ENCODE measurements at places on chromosomes 11 and 22. TPM values are rescaled to one million over a fixed set of nuclear protein-coding genes. Genes with fewer than 3 reads are reported as not detected.

GRCh38 chr22:17845327-17845726, 71.1 kb upstream of the BID start:
- peak overlapping the region; percentile 3 for H3K4me3 ChIP-seq
- peak overlapping the region; percentile 93 for H3K27ac ChIP-seq
- no peak for DNase-seq
- peaks cover 11% of the 10 kb centered on the region for H3K36me3 ChIP-seq

DNA sequence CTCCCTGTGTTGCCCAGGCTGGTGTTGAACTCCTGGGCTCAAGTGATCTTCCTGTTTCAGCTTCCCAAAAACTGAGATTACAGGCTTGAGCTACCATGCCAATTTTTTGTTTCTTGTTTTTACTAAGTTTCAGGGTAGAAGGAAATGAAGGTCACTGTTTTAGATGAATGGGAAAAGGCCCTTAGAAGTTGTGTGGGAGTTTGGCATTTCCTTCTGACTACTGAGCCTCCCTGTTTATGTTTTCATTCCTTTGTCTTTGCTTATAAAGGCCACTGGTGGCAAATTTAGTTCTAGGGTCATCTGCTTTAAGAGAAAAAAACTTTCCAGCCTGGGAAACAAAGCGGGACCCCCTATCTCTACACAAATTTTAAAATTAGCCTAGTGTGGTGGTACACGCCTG, 22.1 kb downstream of the SRPRA start:
- H3K4me1 ChIP-seq: no peaks in the 10 kb centered on the region
- no peak overlapping the region for H3K4me3 ChIP-seq
- no peaks in the 10 kb centered on the region for H3K27me3 ChIP-seq
- H3K27ac ChIP-seq: no peak overlapping the region
- peaks cover under 1% of the 10 kb centered on the region for H3K36me3 ChIP-seq

- H3K36me3 ChIP-seq: no peaks in the 10 kb centered on the region
- no peak for DNase-seq
- peaks cover 29% of the 10 kb centered on the region for H3K4me1 ChIP-seq
- H3K27me3 ChIP-seq: no peaks in the 10 kb centered on the region
Measured at GRCh38 chr11:76131142-76131541, 75.2 kb downstream of the WNT11 start.

The OR52H1 gene
- total RNA-seq: not detected

The RAG2 gene
- not detected for total RNA-seq

The NEFH gene
- 3.0 TPM for total RNA-seq

The GLB1L3 gene
- total RNA-seq: 8.9 TPM
